ENCODE measurements at places on chromosomes 3 and 15.

- DNase-seq: no peak
Observed at GRCh38 chr3:52879090-52879489, 18.3 kb downstream of the STIMATE start.

DNA sequence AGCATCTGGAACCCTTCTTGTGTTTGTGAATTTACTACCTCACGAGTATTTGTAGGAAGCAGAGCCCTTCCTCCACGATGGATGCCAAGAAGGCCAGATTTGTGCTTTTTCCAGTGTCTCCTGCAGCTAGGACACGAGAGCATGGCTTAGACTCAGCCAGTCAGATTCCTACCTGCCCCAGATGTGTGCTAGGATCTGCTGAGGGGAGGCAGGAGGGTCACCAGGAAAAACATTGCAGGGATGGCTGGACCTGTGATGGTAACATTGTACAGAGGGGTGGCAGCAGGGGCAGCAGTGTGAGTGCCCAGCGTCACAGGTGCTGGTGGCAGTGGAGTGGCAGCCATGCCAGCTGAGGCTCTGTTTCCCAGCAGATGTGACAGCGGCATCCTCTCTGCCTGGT lies 285.3 kb downstream of the FAM43A start:
- no peak for DNase-seq

GRCh38 chr15:93703092-93703739 lies 528.1 kb upstream of the MCTP2 start:
- no peak for DNase-seq

DNA sequence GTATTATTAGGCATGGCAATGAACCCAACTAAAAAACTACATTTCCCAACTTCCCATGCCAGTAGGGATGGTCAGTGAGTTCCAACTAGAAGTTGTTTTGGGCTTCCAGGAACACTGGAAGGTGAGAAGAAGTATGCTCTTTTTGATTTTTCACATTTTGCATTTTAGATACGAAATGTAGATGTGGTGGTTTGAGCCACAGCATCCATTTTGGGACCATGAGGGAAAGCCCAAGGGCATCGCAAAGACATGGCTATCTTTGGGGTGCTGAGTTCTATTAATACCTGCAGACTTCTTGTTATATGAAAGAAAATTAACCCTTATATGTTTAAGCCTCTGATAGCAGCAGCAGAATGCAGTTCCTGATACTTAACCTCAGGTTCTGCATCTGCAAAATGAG lies 62.9 kb downstream of the PTPRG start:
- DNase-seq: no peak

DNA sequence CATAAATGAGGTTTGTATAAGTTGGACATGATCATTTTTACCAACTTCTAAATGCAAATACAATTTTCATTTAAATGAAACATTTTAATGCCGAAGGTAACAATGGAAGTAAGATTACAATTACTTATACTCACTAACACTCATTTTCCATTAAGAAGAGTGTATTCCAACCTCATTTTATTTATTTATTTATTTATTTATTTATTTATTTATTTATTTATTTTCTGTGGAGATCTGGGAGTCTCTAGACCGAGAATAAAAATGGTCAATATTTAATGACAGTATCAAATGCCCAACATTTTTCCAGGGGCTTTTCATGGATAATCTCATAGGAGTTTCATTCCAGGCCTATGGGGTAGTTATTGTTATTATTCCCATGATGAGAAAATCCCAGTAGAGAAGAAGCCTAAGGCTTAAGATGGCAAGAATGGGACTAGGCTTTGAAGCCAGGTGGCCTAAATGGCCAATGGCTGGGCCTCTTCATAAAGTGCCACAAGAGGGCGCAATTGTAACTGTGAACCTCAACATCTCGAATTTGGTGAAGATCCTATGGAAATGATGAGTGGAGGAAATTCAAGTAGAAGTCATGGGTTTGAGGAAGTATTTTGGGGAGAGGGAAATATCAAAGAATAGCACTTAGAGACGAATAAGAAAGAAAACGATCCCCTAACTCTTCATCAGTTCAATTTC lies 21.3 kb downstream of the VGLL3 start:
- DNase-seq: no peak

DNA sequence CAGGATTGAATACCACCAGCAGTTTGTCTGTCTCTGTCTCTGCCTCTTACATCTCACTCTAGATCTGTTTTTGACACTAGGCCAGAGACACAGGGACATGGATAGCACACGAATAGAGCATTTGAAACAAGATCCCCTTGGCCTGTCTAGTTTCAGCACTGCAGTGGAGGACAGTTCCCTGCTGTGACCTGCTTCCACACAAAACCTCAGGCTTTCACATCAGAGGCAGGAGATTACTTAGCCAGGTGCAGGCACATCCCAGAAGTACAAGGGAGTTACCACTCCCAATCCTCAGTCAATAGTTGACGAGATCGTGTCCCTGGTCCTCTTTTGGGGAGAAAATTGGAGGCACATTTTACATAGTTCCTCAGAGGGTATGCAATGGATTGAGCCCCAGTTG lies 34.0 kb upstream of the CCK start:
- no peak for DNase-seq

- DNase-seq: no peak
Observed at GRCh38 chr3:33848624-33849347, 50.4 kb downstream of the PDCD6IP start.

DNA sequence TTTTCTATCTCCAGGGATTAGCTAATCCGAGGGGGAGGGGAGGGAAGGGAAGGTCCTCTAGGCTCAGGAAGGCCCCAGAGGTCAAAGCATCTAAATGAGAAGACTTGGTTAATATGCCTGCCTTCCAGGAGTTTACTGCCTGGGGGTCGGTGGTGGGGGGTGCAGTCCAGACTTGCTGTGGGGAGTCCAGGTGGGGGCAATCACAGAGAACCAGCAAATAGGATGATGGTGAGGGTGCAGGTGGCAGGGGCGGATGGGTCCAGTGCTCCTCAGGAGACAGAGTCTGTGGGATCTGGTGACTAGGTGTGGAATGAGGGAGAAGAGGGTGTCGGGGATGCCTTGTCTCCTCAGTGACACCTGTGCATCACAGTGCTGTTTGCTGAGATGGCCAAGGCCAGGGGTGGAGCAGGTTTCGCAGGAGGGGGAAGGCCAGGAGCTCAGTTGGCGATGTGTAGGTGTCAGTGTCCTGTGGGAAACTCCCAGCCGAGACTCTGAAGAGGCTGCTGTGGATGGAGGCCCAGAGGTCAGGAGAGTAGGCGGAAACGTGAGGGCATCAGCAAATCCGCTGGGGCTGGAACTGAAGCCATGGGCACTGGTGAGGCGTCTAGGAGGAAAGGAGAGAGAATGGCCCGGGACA lies 8.1 kb downstream of the CFAP100 start:
- DNase-seq: no peak

GRCh38 chr3:63349583-63350573 lies 71.8 kb downstream of the SYNPR start:
- no peak for DNase-seq

DNA sequence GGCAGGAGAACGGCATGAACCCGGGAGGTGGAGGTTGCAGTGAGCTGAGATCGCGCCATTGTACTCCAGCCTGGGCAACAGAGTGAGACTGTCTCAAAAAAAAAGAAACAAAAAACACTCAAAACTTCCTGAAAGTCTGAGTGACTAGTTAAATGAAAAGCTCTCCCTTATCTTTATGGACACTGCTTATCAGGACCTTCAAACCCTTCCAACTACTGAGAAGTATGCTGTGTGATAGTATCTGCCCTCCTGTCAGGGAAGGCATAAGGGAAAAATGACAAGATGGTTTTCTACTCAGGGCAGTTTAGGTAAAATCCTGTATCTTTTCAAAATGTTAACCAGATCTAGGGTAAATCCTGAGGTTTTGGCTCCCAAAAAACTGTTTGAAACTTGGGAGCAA lies 21.8 kb downstream of the EMC7 start:
- no peak for DNase-seq

DNA sequence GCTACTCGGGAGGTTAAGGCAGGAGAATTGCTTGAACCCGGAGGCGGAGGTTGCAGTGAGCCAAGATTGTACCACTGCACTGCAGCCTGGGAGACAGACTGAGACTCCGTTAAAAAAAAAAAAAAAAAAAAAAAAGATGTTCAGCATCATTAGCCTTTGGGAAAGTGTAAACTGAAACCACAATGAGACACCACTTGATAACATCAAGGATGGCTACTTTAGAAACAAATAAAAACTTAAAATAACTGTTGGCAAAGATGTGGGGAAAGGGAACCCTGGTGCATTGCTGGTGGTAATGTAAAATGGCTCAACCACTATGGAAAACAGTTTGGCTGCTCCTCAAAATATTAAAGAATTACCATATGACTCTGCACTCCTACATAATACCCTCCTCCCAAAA lies 1.9 kb downstream of the LEO1 start:
- no peak for DNase-seq

DNA sequence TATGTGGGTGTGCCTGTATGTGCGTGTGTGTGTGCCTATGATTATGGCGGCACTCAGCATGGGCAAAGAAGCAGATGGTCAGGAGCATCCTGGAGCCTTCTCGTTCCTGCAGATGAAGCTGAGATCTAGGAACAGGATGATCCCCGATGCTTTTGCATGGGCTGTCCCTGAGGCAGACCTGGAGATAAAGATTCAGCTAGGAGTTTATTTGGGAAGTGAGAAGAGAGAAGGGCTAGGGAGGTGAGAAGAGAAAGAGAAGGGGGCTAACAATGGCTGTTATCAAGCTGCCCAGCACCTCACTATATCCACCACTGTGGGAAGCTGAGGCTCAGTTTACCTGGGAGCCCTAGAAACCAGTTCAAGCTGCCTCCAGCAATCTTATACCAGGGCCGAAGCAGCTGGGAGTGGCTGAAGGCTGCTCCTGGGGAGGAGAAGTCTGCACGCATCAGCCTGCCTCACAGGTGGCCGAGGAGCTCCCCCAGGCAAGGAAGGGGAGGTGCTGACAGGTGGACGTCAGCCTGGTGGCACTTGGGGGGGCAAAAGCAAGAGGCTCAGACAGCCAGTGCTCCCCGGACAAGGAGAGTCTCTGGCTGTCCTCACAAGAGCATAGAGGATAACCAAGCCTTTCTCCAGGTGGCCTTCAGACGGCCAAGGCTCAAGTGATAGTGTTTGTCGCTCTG lies 94.0 kb upstream of the IQSEC1 start:
- DNase-seq: no peak

- DNase-seq: no peak
Observed at GRCh38 chr15:42456971-42457370, 34.0 kb downstream of the ZNF106 start.

DNA sequence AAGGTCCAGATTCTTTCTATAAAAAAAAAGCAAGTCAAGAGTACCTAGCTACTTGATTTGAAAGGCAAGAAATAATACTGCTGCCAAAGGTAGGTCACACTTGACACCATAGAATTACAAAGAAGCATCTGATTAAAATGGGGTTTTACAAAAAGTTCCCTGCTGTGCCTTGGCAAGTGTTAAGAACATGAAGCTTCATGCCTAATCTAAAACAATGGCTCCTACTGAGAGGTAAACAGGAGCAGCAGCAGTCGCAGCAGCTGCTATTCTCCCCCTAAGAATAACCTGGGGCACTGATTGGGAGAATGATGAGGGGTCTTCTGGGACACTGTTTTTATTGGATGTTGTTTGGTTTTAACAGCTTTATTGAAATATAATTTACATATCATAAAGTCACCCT lies 14.1 kb downstream of the UBP1 start:
- no peak for DNase-seq

- no peak for DNase-seq
Observed at GRCh38 chr3:81863756-81864155, 102.3 kb upstream of the GBE1 start.

GRCh38 chr15:40163657-40164416 lies 3.0 kb downstream of the BUB1B start:
- DNase-seq: no peak

GRCh38 chr15:25933456-25934158 lies 70.5 kb upstream of the ATP10A start:
- peak; percentile 20 for DNase-seq

DNA sequence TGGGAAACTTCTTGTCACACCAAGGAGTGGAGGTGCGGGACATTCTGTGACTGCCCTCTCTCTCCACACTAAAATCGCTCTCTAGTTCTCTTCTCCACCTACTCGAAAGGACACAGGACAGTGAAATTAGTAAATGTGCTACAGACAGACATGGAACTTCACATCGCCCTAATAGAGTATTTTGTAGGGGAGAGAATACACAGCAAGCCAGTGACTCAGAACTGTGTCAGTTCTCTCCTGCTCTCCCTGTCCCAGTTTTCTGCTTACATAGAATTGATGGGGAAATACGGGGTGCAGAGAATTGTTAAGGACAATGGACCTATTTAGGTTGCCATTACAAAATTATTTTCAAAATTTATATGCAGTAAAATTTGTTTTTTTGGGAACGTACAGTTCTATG lies 159.6 kb upstream of the GADL1 start:
- DNase-seq: no peak

DNA sequence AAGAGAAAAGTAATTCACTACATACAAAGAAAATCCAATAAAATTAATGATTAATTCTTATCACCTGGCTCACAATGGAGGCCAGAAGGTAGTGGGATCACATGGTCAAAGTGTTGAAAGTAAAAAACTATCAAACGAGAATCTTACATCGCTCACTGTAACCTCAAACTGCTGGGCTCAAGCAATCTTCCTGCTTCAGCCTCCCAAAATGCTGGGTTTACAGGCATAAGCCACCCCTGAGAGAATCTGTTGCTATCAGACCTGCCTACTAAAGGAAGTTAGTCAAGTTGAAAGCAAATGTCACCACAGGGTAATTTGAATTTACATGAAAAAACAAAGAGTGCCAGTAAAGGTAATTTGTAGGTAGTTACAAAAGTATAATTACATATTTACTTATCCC lies 103.3 kb downstream of the PCCB start:
- DNase-seq: no peak

DNA sequence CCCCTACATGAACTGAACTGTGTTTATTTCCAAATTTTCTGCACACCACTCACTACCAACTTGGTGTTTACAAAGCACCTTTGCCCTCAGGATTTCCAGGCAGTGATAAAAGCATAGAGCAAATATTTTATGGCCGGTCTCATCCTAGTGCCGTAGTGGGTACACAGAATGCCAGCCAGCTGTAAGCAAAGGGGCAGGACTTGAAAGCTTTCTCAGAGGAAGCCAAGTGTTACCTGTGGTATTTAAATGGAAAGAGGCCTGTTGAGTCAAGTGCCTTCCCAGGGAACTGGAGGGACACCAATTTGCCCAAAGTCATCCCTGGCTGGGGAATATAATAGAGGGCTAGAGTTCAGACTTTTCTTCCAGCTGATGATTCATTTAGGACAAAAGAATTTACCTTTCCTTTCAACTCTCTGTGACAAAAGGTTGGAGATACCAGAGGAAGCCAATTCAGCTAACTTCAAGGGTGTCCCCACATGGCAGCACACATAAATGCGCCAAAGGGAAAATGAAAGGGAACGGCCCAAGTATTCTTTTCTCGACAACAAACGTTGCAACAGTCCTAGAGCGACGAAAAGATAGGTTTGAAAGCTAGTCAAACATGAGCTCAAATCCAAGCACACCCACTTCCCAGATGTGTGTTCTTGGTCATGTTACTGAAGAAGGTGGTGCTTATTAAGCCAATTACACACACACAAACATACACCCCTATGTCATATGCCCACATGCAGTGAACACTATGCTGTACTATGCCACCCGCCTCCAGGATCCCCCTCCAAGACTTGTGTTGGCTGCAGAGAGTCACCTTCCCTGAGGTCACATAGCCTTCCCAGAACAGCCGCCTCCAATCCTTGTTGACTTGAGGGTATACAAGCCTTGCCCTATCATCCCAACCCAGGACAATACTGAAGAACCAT lies 27.7 kb downstream of the MAGI1 start:
- DNase-seq: no peak

- DNase-seq: peak; percentile 35
Observed at GRCh38 chr15:74950078-74950908, 6.3 kb downstream of the RPP25 start.
